ENCODE measurements at places on chromosomes 4 and X. TPM values are rescaled to one million over a fixed set of nuclear protein-coding genes. Genes with fewer than 3 reads are reported as not detected.

DNA sequence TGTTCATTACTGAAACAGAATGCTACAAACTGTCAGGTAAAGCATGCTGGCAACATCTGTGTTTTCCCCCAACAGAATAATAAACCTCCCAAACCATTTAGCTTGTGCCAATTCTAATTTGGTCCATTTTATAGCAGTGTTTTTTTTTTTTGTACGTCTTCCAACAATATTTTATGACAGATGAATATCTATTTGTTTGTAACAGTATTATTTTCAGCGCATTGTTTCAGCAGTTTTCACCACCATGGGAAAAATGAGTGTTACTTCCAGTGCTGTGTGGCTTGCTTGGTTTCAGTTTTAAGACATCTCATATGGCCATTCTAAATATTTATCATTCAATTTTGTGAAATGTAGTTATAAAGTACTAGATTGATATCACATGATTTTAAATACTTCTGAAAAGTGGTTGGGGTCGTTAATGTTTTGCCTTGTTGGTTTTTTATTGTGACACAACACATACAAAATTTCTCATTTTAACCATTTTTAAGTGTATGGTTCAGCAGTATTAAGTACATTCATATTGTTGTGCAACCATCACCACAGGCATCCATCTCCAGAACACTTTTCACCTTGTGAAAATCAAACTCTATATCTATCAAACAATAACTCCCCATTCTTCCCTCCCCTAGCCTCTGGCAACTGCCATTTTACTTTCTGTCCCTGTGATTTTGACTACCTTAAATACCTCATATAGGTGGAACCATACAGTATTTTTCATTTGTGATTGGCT lies 25.6 kb upstream of the TBC1D19 start:
- no peak for DNase-seq

GRCh38 chr4:156584100-156584499 lies 387.5 kb downstream of the PDGFC start:
- no peak for DNase-seq

- DNase-seq, result no peak
Observed at GRCh38 chrX:44431194-44431593, 87.7 kb upstream of the EFHC2 start.

- DNase-seq, result no peak
Observed at GRCh38 chr4:79298484-79298883, 27.4 kb downstream of the NAA11 start.

GRCh38 chrX:9320940-9321339 lies 143.9 kb upstream of the TBL1X start:
- no peak for DNase-seq

DNA sequence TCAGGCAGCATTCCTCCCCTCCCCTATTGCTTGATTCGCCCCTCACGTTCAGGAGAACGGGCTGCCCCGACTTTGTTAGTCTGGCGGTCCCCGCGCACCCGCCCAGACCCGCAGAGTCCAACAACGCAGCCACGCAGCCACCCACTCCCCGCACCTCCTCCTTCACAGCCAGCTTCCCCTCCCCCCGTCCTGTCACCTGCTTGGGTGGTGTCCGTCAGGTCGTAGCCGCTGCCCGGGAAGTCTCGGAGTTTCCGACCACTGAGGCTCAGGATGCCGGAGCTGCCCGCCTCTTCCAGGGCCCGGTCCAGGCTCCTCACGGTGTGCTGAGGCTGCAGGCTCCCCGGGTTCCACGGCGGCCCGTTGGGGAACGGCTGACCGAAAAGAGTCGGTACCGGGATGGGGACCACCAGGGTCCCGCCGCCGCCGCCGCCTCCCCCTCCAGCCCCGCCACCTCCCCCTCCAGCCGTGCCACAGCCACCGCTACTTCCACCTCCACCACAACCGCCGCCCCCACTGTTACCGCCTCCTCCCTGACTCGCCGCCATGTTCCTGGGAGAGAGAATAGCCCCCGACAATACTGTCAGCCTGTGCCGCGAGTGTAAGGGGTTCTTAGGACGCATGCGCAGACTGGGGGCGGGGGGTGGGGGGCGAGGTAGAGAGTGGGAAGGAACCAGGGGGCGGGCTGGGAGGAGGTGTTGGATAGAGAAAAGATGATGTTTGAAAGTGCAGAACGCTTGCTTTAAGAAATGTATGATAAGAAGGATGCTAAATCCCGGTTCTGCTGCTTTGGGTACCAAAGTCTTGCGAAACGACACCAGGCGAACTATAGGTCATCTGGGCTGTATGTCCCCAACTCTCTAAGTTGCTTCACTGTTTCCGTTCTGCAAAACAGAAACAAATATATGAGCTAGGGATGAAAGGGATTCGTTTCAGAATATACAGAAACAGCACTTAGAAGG lies at the start of gene LRCH2:
TSS of gene LRCH2 (minus strand) at position 600 of the 959 bp plus-strand sequence. CDS start at position 545, 55 bp downstream.
- DNase-seq, result peak; percentile 9

- DNase-seq, result no peak
Observed at GRCh38 chrX:31459361-31459760, 387.5 kb upstream of the FTHL17 start.

Gene HHIP
- 5.3 TPM for total RNA-seq

Gene PSAPL1
- under 0.01 TPM for total RNA-seq

Gene GC
- not detected for total RNA-seq

Gene L1CAM
- 23.7 TPM for total RNA-seq

DNA sequence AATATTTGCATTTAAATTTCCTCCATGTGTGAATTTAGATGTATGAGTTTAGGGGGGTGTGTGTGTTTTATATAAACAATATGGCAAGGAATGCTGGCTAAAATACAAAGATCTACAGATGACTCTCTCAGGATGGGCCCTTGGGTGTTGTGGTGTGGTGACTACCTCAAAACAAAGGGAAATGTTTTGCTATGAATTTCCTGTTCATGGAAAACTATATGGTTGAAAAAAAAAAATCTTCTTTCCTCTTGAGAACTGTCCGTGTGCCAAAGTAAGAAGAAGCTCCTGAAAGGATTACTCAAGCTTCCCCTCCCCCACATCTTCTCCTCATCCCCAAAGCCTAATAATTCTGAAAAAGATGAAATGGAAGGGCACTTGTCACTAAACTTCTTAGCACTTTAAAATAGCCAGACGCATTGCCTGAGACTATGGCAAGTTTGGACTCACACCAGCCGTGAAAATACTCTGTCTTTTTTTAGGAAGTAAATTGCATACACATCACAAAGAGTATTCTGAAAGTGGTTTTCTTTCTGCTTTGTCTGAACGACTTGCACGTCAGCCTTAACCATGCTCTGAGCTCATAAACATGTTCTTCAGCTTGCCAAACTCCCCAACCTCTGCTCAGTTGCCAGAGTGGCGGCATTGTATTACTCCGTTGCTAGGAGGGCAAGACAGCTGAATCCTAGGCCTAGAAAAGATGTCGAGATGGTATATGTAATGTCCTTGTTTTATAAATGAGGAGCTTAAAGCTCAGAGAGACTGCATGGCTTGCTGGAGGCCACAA lies 250.4 kb upstream of the JADE1 start:
- DNase-seq, result no peak

- DNase-seq, result no peak
Observed at GRCh38 chrX:30702736-30703135, 49.5 kb downstream of the GK start.

- no peak for DNase-seq
Observed at GRCh38 chr4:56653461-56654237, 27.4 kb downstream of the HOPX start.

DNA sequence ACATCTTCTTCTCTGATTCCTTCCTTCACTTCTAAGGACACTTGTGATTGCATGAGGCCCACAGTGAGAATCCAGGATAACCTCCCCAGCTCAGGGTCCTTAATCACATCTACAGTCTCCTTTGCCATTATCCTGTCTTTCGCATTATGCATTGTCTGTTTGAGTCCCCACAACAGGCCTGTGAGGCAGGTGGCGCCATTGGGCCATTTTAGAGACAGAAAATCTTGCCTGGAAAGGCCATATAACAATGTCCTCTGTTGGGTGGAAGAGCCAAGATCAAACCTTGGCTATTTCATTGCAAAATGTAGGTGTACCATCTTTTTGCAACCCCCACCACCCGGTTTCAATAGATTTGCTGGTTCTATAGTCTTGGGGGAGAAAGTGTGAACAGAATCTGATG lies 11.8 kb upstream of the DCUN1D4 start:
- DNase-seq, result peak; percentile 74

DNA sequence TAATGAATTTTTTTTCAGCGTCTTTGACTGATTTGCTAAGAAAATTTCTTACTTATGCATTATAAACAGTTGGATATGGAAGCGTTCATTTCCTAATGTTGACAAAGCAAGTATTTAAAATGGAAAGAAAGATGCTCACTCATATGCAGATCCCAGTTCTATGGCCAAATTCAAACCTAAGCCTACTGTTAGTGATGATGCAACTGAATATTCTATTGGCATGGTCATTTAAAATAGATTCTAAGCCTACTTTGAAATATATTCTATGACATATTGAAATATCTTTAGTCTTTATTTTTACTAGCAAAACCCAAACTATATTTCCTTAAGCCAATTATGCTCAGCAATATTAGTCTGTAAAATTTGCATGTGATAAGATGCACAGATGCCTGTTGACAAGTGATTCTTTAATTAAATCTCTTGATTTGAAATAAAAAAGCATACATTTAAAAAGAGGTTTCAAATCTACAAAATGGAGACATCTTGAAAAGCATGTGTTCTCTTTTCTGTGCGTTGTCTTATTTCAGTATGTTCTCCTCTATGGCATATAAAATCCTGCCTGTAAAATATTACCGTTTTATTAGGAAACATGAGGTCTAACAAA lies 96.6 kb upstream of the NAP1L5 start:
- DNase-seq, result no peak

- DNase-seq, result no peak
Observed at GRCh38 chr4:175559526-175559925, 252.5 kb downstream of the GPM6A start.

Gene MID1IP1
- 153 TPM for total RNA-seq

Gene COL25A1
- total RNA-seq, result 4.1 TPM

- DNase-seq, result no peak
Observed at GRCh38 chr4:8394806-8395205, 45.7 kb downstream of the ACOX3 start.

- DNase-seq, result no peak
Observed at GRCh38 chr4:10697086-10697485, 12.5 kb upstream of the CLNK start.

Gene USP26
- total RNA-seq, result not detected

DNA sequence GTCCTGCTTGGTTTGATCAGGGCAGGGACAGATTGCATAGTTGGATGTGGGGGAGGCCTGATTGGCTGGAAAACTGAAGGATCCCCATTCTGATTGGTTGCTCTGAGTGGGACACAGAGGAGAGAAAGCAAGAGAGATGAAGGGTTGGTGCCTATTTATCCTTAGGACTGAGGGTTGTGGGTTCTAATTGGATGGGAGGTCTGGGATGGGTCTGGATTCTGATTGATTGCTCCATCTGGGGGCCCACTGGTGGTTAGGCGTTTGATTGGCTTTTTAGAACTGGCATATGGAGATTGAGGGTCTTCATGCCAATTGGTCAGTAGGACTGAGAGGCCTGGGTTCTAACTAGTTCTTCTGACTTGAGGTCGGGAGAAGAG lies 644 bp upstream of the EBP start:
- no peak for DNase-seq

- no peak for DNase-seq
Observed at GRCh38 chrX:6526564-6527136, 8.3 kb downstream of the VCX3A start.

GRCh38 chr4:93810340-93810992 lies 18.1 kb upstream of the ATOH1 start:
- peak; percentile 46 for DNase-seq

Gene MAPK10
- 24.9 TPM for total RNA-seq

GRCh38 chr4:122434285-122434684 lies 22.2 kb downstream of the IL2 start:
- DNase-seq, result no peak

Data from tibial nerve (tissue), 4 donors.